Adipocyte (in vitro differentiated cells): ENCODE measurements at places on chromosomes 3 and 15.

DNA sequence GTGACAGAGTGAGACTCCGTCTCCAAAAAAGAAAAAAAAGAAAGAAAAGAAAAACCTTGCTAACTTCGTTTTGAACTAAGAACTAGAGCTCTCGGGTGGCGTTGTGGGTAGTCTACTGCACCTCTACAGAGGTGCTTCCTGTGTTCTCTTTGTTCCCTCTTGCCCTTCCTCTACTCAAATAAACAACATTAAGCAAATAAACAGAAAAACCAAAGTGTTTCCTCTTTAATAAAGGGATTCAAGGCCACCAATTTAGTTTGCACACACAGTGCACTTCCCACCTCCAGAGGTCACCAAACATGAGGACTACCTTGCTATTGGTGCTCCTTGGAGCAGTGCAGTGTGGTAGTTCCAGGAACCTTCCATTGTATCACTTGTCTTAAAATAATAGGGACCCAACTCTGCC is 354.2 kb upstream of the TBL1XR1 start:
- DNase-seq = no peak

GRCh38 chr3:146542179-146542578 is 2.2 kb downstream of the PLSCR1 start:
- peak; percentile 45 for DNase-seq

GRCh38 chr3:165434516-165434915 is 238.3 kb upstream of the SLITRK3 start:
- DNase-seq = no peak

DNA sequence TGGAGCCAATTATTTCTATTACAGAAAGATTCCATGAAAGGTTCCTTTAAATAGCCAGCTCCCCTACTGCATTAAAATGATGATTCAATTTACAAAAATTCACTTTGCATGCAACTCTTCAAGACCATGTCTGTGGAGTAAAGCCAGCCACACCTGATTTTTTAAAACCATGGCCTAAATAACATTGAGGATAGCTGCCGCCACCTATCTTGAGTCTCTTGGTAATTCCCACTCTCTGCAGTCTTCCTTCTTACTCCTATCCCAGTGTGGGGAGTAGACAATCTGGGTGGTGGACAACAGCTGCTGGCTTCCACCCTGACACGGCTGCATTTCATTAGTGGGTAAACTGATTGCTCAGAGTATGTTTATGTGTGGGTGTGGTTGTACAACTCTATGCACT is 10.7 kb downstream of the LRTM1 start:
- peak; percentile 82 for DNase-seq

- peak; percentile 55 for DNase-seq
These were observed 45.4 kb downstream of the TM4SF4 start for GRCh38 chr3:149519912-149520311.

- peak; percentile 18 for DNase-seq
These were observed 295.8 kb downstream of the MAGI1 start for GRCh38 chr3:65742914-65743313.

GRCh38 chr3:132638706-132639105 is 20.9 kb downstream of the ACAD11 start:
- DNase-seq = no peak

DNA sequence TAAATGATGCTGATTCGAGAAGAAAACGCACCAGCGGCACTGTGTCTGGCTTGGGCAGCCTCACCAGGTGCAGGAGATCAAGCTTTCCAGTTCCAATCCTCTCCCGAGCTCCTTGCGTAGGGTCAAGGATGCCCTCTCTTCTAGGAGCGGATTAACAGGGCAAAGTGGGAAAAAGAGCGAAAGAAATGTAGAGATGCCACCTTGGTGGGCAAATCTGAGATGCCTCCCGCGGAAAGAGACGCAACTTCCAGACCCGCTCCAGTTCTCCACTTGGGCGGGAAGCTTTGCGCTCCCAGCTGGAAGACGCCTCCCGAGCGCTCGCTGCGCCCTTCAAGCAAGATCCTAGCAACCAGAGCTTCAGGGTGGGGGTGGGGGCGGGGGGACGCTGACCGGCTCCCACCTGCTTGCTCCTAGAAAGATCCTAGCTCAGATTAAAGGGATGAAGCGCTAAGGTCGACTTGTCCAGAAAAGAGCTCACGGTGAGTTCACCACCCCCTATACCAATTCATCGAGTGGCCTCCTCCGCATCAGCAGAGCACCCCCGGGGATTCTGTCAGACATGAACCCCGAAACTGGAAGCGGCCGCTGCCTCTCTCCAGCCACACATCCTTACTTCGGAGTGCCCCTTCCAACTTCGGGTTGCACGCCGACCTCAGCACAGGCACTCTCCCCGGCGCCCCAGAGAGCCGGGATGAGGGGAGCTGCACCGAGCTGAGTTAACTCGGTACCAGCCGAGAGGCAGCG is 769 bp downstream of the TAFA4 start:
- no peak for DNase-seq

DNA sequence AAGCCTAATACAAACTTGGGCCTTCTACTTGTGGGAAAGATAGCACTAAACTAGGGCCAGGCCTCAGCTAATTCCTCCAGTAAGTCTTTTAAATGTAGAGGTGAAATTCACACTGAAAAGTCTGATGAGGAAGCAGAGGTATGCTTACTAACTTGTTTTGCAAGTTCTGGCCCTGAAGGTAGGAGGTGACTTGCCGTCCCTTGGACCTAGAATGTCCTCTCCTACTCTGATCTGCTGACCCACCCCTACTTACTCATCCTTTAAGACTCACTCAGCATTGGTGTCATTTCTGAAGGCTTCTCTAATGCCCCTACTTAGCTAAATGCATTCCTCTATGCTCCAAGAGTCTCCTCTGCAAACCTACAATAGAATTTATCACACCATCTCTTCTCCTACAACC is 19.4 kb downstream of the RIOX2 start:
- DNase-seq = no peak

DNA sequence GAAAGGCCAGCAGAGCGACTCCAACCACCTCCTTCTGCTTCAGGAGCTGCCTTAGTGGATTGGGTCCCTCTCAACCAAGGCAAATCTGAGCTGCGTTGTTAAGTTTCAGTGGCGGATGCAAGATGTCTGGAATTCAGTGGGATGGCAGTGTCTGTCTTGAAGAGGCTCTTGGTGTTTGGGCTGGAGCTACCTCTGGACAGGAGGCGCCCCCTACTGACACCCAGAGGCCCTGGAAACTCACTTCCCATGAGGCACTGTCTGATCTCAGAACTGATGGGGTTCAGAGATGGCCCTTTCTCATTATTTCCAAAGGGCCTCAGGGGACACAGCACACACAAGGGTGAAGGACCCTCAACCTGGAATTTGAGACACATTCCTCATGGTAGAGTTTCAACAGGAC is 6.0 kb upstream of the SLC28A1 start:
- DNase-seq = peak; percentile 79

GRCh38 chr15:69869881-69870505 is 227.7 kb downstream of the TLE3 start:
- DNase-seq = no peak

DNA sequence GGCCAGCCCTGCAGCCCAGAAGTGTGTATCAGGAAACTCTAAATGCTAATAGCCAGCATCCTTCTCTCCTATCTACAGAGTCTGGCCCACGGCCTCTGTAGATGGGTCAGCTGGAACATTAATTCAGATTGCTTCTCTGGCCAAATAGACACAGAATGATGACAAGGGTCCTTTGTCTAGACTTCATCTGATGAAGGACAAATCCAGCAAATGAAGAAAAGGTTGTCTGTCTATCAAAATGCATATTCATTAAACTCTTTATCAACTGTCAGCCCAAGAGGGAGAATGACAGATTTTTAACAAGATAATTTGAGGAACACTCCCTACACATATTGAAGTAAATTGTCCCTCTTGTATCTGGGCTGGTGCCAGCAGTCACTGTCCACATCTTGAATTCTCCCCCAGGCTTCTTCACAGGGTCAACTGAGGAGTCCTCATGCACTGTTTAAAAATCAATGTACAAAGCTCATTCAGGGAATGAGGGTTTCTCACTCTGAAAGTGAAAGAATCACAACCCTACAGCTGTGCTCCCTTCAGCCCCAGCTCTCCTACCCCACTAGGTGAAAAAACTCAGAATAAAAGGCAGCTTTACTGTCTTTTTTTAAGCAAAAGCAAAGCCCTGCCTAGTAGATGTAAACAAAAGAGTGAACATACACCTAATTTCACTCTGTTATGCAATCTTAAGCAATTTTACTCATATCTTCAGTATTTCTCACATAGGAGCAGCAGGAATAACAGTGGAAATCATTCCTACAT is 507.7 kb downstream of the IGSF11 start:
- DNase-seq = no peak

DNA sequence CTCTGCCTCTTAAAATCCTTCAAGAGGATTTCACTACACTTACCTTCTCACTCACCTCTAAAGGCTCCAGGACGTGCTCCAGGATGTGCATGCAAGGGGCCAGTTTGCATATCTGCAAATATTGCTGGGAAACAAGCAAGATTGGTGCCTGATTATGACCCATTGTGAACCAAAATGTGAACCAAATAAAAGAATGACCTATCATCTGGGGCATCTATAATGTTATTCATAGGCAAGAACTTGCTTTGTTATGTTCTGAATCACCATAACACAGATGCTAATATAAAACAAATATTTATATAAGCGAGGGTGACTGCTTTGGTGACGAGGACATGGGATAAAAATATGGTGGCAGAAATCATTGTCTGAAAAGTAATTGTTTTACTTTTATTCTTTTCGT is 5.5 kb downstream of the IL12A start:
- no peak for DNase-seq

DNA sequence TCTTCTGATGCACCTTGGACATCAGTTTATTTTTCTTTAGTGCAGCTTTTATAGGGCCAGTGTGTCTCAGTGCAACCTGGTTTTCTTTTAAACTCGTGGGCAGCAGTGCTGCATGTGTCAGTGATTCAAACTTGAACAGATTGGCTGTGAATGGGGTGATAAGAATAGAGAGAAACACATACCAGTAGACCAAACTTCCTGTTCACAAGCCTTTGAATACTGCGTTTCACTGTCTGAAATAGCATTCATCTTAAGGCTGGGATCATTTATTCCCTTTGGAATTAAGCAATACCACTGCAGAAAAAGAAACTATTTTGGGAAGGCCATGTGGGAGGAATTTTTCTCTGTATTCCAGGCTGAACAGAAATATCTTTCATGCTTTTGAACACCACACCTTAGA is 51.7 kb downstream of the PHLDB2 start:
- peak; percentile 64 for DNase-seq

DNA sequence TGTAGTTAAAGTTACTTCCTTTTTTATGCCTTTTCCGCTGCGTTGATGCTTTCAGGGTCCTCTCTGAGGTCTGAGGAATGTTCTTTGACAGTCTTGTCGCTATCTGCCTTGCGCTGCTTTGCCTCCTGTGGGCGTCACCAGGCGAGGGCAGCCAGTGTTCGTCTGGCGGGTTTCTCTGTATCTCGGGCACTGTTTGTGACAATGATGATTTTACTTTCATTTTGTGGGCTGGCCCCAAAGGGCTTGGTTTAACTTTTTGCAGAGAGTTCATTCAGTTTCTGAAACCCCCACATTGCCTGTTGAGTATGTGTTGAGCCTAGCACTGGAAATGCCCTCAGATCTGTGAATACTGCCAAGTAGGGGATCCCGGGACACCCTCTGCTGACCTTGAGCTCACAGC is 24.6 kb upstream of the SACM1L start:
- DNase-seq = no peak

DNA sequence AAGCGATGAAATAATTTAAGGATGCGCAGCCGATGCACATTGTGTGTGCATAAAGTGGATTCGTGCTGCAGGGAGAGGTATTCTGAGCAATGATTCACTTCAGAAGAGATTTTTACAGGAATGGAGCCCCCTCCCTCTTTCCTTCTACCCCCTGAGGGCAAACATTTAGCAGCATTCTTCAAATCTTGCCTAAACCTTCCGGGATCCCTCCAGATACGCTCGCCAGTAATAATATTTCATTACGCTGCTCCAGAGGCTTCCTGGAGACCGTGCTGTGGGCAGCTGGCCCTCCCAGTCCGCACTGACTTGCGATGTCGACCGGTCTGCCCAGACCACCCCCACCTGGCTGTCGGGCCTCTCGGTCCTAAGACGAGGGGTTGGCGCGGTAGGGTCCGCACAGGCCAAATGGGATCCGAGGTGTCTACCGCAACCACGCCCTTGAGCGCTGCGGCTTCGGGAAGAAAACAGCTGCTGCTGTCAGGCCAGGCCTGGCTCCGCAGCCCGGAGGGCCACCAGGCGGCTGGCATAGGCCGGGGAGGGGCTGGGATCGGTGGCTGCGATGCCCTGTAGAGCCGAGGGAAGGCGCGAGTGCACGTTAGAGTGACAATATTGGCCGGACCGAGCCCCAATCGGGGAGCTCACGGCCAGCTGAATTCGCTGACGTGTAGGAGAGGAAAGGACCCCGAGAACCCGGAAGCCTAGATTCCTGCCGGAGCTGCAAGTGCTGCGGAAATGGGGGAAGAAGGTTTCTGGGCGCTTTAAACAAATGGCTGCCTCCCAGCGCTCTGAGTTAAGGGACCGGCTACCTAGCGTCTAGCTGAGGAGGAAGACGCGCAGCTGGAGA is 14.3 kb downstream of the ZIC4 start:
- peak; percentile 23 for DNase-seq

DNA sequence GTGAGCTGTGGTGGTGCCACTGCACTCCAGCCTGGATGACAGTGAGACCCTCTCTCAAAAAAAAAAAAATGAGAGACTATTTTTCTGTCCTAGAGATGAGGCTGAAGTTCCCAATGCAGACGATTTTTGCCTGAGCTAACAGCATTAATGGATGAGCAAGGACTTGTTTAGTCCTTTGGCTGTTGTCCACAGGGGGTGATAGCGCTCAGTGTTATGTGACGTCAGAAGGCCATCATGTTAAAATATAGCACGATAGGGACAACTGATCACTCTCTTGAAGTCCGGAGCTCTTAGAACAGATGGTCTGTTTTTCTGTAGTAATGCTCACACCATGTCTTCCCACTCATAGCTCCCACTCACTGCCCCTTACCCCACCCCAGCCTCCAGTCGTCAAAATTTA is 6.8 kb downstream of the TRNT1 start:
- DNase-seq = no peak

- DNase-seq = no peak
These were observed 44.8 kb downstream of the ROPN1B start for GRCh38 chr3:126013751-126014156.

- DNase-seq = peak; percentile 2
These were observed 355.5 kb downstream of the TIGIT start for GRCh38 chr3:114649331-114649730.

DNA sequence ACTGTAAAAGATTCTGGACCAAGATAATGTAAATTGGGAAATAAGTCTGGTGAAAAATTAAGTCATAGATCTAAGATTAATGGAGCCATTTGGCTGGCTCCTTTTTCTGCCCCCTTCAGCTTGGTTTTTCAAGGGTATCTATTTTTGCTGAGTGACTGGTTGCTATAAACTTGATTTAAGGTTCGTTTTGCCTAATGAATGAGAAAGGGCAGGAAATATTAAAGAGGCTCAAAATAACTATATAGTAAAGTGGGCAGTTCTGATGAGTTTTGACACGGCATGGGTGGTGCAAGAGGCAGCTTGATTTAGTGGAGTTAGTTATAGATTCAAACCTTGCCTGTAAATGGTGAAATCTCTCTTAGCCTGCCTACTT is 140.7 kb downstream of the STAC start:
- no peak for DNase-seq
